ENCODE measurements at places on chromosomes 4 and X. TPM values are rescaled to one million over a fixed set of nuclear protein-coding genes. Genes with fewer than 3 reads are reported as not detected.

Gene DCAF4L1
- 0.36 TPM for total RNA-seq

DNA sequence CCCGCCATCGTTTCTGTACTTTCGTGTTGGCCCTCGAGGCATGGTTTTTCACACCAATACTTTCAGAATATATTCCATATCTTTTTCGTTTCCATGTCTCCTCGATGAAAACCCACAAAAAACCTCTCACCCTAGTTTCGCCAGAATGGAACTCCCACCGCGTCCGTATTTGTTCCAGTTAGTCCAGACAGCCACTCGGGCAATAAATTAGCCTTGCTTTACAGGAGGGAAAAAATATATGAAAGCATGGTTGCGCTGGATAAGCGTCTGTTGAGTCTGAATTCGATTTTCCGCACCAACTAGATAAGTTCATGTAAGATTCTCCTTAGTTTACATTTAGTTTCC lies 550 bp upstream of the CHM start:
- DNase-seq = no peak

DNA sequence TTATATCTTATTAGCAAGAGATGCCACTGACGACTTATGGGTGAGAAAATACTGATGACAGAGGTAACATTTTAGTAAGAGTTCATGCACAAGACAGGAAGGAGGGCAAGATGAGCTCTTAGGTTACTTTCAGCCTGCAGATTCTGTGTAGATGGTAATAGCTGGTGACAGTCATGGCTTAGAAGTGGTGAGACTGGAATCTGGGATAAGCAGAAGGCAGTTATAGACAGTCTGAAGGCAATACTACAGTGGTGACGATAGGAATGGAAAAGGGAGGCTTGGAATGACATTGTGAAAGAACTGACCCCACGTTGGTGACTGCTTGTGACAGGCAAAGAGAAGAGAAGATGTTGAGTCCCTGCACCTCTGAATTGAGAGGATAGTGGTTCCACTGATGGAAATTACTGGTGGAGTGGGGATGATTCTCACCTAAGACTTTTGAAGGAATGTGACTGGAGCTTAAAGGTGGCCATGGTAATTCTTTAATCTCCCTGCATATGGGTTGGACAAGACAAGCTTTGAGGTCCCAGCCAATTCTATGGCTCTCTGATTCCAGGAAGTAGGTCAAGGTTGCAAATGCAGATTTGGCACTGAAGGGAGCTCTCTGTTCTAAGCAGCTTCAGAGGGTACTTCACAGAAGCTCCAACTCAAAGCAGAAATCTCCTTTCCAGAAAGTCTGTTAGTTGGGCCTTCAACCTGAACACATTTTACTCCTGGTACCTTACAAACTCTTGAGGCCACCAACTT lies 99.7 kb downstream of the RASL11B start:
- DNase-seq = no peak

GRCh38 chr4:38523054-38523453 lies 140.9 kb upstream of the KLF3 start:
- DNase-seq = no peak

GRCh38 chrX:73877687-73878086 lies 314.7 kb downstream of the CHIC1 start:
- no peak for DNase-seq

GRCh38 chr4:98470366-98470765 lies 188.0 kb downstream of the TSPAN5 start:
- DNase-seq = no peak

- no peak for DNase-seq
Observed at GRCh38 chr4:169220447-169220846, 50.3 kb downstream of the SH3RF1 start.

DNA sequence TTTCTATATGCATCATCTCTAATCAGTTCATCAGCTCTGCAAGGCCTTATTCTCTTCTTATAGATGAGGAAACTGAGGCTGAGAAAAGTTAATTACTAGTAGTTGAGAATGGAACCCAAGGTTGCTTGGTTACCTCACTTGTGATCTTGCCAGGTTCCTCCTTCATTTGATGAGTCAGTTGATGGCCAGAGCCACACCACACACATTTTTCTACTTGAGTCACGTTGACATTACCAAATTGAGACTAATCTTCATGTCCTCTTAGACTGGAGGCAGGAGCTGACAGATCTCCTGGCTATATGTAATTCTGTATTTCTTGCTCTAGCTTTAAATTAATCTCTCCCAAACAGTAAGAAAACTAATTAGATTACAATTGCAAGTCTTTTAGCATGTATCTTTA lies 428.4 kb downstream of the AFF2 start:
- DNase-seq = no peak

DNA sequence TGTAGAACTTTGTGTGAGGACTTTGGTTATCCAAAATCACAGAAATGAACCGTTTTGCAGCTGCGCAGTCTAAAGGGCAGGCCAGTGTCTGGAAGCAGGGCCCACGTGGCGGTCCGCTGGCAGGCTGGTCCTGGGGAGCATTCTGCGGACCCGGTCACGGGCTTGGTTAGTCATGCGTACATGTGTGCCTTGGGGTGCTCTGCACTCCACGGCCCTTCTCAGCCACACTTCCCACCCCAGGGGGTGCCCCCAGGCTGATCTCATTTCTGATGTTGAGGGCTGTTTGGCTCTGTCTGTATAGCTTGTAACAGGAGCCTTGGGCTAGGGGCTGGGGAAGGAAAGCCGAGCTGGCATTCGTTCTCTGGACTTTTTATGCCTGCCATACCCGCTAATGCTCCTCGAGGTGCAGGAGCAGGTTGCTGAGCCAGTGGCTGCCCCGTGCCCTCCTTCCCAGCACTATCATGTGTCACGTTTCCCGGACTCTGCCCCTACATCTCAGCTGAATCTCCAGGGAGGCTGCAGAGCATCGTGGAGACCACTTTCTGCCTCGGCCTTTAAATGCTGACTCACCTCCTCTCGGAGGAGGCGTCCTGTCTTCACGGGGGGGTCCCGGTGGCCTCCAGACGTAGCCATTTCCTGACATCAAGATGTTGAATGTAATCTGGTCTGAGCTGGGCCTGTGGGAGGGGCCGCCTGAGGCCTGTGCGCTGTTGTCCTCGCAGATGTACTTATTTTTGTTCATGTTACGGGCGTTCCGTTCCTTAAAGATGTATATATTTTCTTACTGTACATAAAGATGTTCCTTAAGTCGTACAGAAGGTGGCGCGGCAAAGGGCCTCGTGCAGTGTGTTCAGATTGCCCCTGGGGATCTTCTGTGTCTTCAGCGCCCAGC lies 11.4 kb upstream of the TADA2B start:
- no peak for DNase-seq

DNA sequence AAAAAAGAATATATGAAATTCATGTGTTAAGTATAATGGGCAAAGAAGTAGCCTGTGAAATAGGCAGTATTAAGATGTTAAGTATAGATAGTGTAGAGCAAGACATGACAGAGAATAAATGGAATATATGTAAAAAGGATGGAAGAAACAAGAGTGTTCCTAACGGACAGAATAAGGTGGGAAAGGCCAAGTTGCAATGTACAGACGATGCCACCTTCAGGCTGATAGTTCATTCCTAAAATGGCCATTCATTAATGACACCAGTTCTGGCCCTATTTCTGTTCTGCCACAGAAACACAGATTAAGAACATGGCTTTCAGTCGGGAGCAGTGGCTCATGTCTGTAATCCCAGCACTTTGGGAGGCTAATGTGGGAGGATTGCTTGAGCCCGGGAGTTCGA lies 4.4 kb upstream of the FAM184B start:
- DNase-seq = no peak

Measured in omental fat pad (tissue), 4 donors.